ENCODE measurements at places on chromosomes 2 and 18. TPM values are rescaled to one million over a fixed set of nuclear protein-coding genes. Genes with fewer than 3 reads are reported as not detected.

DNA sequence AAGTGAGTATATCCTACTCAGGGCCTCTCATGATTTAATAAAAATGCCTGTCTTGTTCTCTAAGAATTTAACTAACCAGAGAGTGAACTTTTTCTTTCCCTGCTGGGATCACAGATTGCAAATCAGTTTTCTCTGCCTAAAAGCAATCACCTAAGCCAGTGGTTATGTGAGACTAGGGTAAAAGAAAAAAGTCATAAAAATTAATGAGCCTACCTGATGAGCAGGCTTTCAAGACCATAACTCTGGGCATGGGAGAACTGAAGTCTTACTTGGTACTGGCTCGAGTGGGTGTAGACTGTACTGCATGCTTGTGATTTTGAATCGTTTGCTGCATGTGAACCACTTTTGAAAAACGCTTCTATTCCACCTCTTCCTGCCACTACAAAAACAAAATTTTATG, 1677.0 kb upstream of the LRRTM1 start:
- DNase-seq: no peak

- DNase-seq: no peak
Measured at GRCh38 chr2:46812361-46813019, 103.1 kb downstream of the MCFD2 start.

- no peak for DNase-seq
Measured at GRCh38 chr2:126778561-126779501, 119.9 kb upstream of the TEX51 start.

GRCh38 chr2:131557558-131558321, 30.1 kb downstream of the CCDC74A start:
- no peak for DNase-seq

GRCh38 chr18:73992242-73993022, 155.2 kb downstream of the FBXO15 start:
- no peak for DNase-seq

The WDR43 gene
- 85.8 TPM for total RNA-seq

The CNDP1 gene
- total RNA-seq: not detected

The PSD4 gene
- 38.2 TPM for total RNA-seq

The PLEKHH2 gene
- 1.2 TPM for total RNA-seq
